H1 (cell line): ENCODE measurements at places on chromosomes 13 and 19. TPM values are rescaled to one million over a fixed set of nuclear protein-coding genes. Genes with fewer than 3 reads are reported as not detected.
A peak's percentile ranks its signal among the peaks of the same experiment; 100 is the strongest.

NTN5 gene
- 0.15 and 0.47 TPM in 2 replicates for total RNA-seq

- H3K36me3 ChIP-seq = no peaks in the 10 kb centered on the region
- H3K4me1 ChIP-seq = no peaks in the 10 kb centered on the region
- H3K27me3 ChIP-seq = peaks cover 10% of the 10 kb centered on the region
Measured at GRCh38 chr13:27909378-27909777, 10.4 kb upstream of the PDX1 start.

GRCh38 chr19:51311351-51312257, at the start of gene IGLON5:
Gene IGLON5 (plus strand): TSS chr19:51311644. CDS start chr19:51311848, 204 bp downstream.
- no peak within 1 kb of the TSS for H3K27ac ChIP-seq
- no peak for DNase-seq
- H3K4me1 ChIP-seq = peaks cover 3% of the 10 kb centered on the region
- H3K27me3 ChIP-seq = no peaks in the 10 kb centered on the region; the same call in 1 of the 2 replicates
- no peaks in the 10 kb centered on the region for H3K36me3 ChIP-seq

- no peak for DNase-seq
- H3K4me3 ChIP-seq = no peak overlapping the region
- no peak overlapping the region for H3K27ac ChIP-seq
- no peaks in the 10 kb centered on the region for H3K27me3 ChIP-seq
- no peaks in the 10 kb centered on the region for H3K36me3 ChIP-seq
Measured at GRCh38 chr13:109990296-109990695, 203.9 kb upstream of the IRS2 start.

SIGLEC12 gene
- total RNA-seq = not detected in 2 replicates

DNA sequence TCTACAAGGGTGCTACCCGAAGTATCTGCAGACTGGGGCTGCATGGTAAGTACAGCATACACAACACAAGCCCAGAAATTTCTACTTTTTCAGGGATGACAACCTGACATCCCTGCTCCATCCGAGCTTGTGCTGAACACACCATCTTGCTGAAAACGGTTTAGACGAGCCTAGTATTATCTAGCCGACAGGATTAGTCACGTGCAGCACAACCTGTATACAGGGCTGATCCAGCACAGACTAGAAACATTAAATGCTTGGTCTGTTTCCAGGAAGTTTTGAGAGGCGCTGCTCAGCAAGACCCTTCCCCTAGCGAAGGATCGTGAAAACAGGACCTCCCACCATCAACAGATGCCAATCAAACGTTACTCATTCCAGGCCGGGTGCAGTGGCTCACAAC, 4.2 kb downstream of the SMIM7 start:
- no peak for DNase-seq
- peaks cover 25% of the 10 kb centered on the region for H3K36me3 ChIP-seq
- no peaks in the 10 kb centered on the region for H3K27me3 ChIP-seq

CEACAM4 gene
- total RNA-seq = not detected in 2 replicates

TECR gene
- 172 and 179 TPM in 2 replicates for total RNA-seq

DNA sequence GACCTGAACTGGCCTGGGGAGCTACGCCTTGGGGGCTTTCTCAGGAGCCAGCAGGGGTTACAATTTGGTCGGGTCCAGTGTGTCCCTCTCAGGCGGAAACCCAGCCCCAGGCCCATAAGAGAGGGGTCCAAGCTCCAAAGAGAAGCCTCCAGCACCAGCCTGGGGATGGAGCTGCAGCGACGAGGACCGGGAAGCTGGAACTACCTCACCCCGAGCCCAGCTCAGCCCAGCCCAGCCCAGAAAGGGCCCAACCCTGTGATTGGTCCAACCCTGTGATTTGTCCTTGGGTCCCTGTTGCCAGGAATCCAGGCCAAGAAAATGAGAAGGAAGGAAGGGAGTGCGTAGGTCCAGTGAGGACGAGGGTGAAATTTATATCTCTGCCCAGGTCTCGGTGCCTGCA, 24.1 kb downstream of the CLEC4M start:
- peak overlapping the region; percentile 62 for H3K4me3 ChIP-seq
- no peak overlapping the region for H3K27ac ChIP-seq

DNA sequence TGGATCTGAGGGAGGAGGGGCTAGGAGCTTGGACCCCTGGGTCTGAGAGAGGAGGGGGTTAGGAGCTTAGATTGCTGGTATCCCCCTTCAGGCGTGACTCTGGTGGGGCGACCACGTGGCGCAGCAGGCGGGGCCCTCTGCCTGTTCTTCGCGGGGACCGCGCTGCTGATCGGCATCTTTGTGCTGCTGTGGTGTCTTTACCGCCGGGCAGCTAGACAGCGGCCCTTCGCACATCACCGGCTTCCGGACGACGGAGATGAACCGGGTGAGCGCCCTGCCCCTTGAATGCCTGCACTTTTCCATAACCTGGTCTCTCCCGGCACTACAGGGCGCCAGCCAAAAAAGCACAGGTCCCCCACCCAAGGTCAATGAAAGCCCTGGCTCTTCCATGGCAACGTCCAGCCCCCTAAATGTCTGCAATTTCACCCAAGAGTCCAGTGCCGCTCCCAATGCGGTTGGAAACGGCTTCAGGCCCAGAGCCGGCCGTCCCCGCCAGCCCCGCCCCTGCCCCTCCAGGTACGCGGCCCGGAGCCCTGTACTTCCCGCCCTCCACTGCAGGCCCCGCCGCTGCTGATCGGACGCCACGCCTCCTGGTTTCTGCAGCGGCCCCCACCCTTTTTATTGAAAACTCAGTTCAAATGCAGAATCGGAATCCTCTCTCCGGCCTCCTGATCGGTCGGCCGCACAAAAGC, 2.8 kb downstream of the GFY start:
- peak overlapping the region; percentile 26; the same call in 1 of the 2 replicates for H3K27ac ChIP-seq
- peaks cover 39% of the 10 kb centered on the region for H3K4me1 ChIP-seq

DNA sequence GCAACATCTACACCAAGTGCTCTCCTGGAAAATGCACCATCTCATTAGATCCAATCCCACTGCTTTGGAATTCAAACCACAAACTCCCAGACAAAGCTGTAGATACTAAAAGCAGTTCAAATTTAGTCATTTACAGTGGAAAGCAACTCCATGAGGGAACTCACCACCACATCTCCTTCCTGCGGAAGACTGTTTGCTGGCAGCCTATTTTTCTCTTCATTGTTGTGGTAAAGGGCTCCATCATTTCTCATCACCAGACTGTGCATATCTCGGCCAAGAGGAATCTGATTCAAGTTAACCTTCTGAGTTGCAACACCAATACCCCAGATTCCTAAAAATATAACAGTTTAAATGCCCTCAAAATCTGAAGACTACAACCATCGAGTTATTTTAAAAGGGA, 8.4 kb downstream of the SPRYD7 start:
- no peak for DNase-seq
- H3K4me3 ChIP-seq = no peak overlapping the region
- no peaks in the 10 kb centered on the region for H3K4me1 ChIP-seq
- no peak overlapping the region for H3K27ac ChIP-seq

DNA sequence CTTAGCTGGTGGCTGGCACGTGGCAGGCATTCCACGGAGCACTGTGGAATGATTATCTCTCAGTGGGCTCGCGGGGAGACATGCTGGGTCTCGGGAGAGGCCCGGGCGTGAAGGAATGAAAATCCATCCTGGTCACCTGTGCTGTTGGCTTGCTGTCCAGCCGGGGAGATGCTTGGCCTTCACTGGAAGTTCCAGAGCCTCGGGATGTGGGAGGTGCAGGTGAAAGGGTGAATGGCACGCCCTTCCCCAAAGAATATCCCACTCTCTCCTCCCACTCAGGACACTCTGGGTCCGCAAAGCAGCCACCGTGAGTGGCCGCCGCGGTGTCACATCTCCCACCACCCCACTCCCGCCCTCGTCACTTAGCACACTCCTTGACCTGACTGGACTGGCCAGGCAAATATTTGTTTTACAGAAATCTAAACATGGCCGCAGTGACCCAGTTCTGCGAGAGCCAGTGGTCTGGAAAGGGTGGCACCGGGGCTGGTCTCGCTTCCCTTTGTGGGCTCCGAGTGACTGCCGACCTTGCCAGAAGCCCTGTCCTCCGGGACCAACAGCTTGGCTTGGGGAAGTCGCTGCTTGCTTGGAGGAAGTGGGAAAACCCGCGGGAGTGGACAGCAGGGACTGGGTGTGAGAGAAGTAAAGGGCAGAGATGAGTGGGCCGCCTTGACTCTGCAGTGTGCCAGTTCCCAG, 8.0 kb downstream of the DPP9 start:
- H3K4me1 ChIP-seq = no peaks in the 10 kb centered on the region
- no peak overlapping the region for H3K27ac ChIP-seq
- DNase-seq = no peak
- no peaks in the 10 kb centered on the region for H3K27me3 ChIP-seq
- H3K4me3 ChIP-seq = no peak overlapping the region

PCSK4 gene
- total RNA-seq = 9.7 and 9.8 TPM in 2 replicates

- H3K27ac ChIP-seq = no peak overlapping the region
- H3K4me1 ChIP-seq = no peaks in the 10 kb centered on the region
- peaks cover 1% of the 10 kb centered on the region for H3K27me3 ChIP-seq
- DNase-seq = no peak
- no peak overlapping the region for H3K4me3 ChIP-seq
Measured at GRCh38 chr13:62320129-62321108, 904.8 kb upstream of the PCDH20 start.

GRCh38 chr13:25923217-25924085, 128.4 kb downstream of the SHISA2 start:
- no peak for DNase-seq
- H3K27ac ChIP-seq = no peak overlapping the region
- no peak overlapping the region for H3K4me3 ChIP-seq

KCNN1 gene
- 9.3 and 11.0 TPM in 2 replicates for total RNA-seq

IQCN gene
- total RNA-seq = 0.31 and 1.0 TPM in 2 replicates

DNA sequence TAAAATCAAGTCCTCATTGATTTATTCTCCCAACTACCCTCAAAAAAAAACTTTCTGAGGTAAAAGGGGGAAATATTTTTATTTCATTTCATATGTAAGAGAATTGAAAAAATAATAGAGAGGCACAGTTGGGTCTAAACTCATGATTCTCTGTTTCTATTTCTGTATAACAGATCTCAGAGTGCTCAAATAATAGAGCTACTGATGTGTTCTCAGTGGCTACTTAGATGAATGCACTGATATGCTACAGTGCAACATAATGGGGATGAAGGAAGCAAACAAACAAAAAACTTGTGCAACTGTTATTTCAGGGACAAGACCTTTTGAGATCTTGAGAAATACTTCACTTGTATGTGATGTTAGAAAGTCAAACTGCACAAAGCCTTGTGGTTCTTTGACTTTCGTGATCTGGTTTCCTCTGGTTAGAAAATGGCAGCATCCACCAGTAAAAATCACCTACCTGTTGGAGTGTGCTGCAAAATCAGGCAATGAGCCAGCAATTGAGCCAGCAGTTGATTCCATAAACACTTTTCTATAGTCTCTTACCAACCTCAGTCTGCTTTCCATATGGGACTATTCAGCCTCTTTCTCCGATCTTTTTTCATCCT, 9.7 kb upstream of the DACH1 start:
- no peak for DNase-seq
- H3K4me3 ChIP-seq = peak overlapping the region; percentile 16; the same call in 1 of the 2 replicates

- DNase-seq = peak; percentile 38
- no peaks in the 10 kb centered on the region for H3K4me1 ChIP-seq
- H3K27me3 ChIP-seq = no peaks in the 10 kb centered on the region
- no peaks in the 10 kb centered on the region for H3K36me3 ChIP-seq
- no peak overlapping the region for H3K4me3 ChIP-seq
Measured at GRCh38 chr19:4140237-4140711, 13.2 kb upstream of the CREB3L3 start.

DPF1 gene
- 15.2 and 15.6 TPM in 2 replicates for total RNA-seq

DNA sequence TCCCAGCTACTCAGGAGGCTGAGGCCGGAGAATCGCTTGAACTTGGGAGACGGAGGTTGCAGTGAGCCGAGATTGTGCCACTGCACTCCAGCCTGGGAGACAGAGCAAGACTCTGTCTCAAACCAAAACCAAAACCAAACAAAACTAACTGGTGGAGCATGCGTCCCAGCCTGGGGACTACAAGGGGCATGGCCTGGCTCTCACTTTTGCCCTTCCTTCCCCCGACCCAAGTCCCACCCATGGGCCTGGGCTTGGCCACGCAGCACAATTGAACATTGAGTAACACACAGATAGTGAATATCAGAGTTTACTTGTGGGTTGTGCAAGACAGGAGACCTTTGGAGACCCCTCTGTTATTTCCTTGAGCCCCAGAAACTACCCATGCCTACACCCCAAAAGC, 13.2 kb downstream of the TMEM221 start:
- DNase-seq = no peak
- H3K4me3 ChIP-seq = no peak overlapping the region
- H3K36me3 ChIP-seq = no peaks in the 10 kb centered on the region

LIPE gene
- 12.5 and 15.9 TPM in 2 replicates for total RNA-seq

DNA sequence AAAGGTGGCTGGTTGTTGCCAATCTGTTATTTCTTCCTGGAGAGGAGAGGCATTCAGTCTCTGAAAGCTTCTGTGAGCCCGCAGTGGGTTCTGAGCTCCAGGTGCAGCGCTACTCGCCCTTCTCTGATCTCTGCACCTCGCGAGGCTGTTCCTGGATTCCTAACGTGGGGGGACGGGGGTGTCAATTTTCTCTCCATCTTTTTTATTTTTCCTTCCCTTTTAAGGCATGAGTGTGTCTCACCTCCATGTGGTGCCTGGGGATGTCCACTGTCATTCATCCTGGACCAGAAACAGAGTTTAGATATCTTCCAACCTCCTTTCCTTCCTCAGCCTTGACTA, 626 bp downstream of the ZNF233 start:
- peaks cover 2% of the 10 kb centered on the region; the same call in 1 of the 2 replicates for H3K4me1 ChIP-seq
- no peak for DNase-seq
- H3K4me3 ChIP-seq = peak overlapping the region; percentile 60
- no peaks in the 10 kb centered on the region for H3K27me3 ChIP-seq
- H3K36me3 ChIP-seq = no peaks in the 10 kb centered on the region

DNA sequence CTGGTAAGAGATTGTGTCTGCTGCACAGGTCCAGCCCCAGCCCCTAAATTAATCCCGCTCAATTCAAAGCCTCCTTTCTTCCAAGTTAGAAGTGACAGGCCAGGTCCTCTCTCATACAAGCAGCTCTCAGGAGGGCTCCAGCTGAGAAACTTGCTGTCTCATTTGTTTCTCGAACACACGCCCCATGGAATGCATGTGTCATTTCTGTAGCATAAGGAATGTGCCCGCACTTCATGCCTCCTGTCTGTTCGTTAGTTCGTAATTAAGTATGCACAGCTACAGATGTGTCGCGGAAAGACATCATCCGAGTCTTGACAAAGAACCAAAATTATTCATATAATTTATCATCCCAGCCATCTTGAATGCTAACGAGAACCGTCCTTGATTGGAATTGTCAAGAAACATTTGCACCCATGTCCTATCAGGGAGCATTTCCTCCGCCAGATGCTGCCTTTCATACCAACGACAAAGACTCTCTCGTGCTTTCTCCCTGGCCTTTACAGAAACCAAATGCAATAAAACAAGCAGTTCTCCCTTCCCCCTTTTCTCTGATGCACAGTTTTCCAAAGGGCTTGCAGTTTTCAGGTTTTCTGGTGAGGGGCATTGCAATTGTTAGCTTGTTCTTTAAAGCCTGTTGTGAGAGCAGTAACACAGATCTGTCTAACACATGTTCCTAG, 133.5 kb downstream of the UQCRFS1 start:
- H3K27ac ChIP-seq = no peak overlapping the region
- no peak overlapping the region for H3K4me3 ChIP-seq
- H3K27me3 ChIP-seq = no peaks in the 10 kb centered on the region

ELSPBP1 gene
- total RNA-seq = not detected in 2 replicates

ESD gene
- total RNA-seq = 55.8 and 56.0 TPM in 2 replicates

ZNF561 gene
- 57.6 and 64.7 TPM in 2 replicates for total RNA-seq

- peaks cover 10% of the 10 kb centered on the region for H3K36me3 ChIP-seq
- H3K4me1 ChIP-seq = peaks cover 4% of the 10 kb centered on the region
Measured at GRCh38 chr19:12733369-12734214, 892 bp downstream of the TRIR start.

KLK15 gene
- total RNA-seq = not detected in 2 replicates
